Amniotic stem cell (primary cell): ENCODE measurements at places on chromosomes 3 and 15.

DNA sequence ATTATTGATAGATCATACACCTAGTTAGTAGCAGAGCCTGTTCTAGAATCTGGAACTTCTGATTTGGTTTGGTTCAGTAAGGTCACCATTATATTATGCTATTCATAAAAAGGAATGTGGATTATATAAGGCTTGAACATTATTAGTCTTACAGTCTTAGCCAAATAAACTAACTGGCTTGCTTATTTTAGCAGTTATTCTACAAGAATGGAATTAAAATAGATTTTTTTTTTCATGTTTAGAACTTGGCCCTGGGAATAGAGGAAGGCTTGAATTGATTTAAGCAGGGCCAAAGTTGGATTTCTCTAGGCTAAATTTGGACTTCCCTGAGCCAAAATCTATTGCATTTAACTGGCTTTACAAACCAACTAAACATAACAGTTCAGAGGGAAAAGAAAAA is 24.4 kb downstream of the DTWD1 start:
- no peak for DNase-seq

DNA sequence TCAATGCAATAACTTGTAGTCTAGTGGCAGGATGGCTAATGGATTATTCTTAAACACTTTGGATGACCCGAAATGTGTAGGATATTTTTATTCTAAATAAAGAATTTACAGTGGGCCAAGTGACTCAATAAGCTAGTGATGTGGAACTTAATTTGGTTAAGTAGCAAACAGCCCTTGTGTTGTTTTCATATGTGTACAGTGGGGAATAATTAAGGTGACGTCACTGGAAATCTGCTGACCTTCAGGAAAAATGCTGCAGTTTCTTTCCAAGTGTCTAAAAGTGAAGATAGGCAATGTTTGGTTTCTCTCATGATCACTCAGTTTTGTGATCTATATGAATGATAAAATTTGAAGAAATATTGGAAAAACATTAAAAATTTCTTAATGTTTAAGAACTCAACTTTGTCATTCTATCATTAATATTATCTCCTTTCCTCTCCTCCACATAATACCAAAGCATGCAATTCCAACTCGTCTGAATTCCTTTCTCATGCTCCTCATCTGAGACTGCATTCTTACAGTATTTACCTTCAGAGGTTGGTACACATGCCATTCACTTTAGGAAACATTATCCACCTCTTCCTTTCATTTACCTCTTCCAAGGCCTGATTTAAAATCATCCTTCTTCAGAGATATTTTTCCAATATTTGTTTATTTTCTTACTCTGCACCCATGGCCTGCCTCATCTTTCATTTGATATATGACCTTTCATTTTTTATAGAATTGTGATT is 414.6 kb upstream of the ARPP21 start:
- no peak for DNase-seq

- DNase-seq: no peak
These were observed 21.8 kb upstream of the BDH1 start for GRCh38 chr3:197577366-197578074.

DNA sequence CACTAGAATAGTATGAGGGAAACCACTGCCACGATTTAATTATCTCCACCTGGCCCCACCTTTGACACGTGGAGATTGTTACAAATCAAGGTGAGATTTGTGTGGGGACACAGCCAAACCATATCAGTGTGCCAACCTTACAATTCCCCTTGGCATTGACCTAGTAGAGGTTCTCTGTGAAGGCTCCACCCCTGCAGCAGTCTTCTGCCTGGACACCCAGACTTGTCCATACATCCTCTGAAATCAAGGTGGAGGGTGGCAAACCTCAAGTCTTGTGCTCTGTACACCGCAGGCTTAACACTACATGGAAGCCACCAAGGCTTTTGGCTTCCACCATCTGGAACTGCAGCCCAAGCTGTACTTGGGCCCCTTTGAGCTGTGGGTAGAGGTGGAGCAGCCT is 8.8 kb upstream of the IQGAP1 start:
- no peak for DNase-seq

GRCh38 chr15:90291679-90292356 is 26.3 kb downstream of the NGRN start:
- no peak for DNase-seq

- DNase-seq: no peak
These were observed 57.5 kb upstream of the GCNT3 start for GRCh38 chr15:59553879-59554735.

GRCh38 chr15:47812470-47812999 is 95.2 kb downstream of the SEMA6D start:
- no peak for DNase-seq

- no peak for DNase-seq
These were observed at the start of gene SCN5A for GRCh38 chr3:38649500-38650247. SCN5A (minus strand) TSS chr3:38649687; CDS start chr3:38633307, 16,380 bp downstream.

DNA sequence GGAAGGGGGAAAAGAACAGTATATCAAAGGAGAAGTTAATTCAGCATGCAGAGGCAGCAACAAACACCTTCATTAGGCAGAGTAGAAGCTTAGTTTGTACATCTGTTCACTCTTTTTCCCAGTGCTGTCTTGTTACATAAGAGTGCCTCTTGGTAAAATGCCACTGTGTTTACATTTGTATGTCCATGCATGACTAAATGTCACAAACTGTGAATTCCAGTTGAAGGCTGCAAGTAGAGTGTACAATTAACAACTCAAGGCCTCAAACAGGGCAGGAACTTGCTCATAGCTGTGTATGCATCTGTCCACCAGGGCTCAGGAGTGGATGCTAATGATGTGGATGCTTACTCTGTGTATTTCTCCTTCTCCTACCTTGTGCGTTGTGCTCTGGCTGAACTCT is 214.2 kb upstream of the TPM1 start:
- DNase-seq: no peak

DNA sequence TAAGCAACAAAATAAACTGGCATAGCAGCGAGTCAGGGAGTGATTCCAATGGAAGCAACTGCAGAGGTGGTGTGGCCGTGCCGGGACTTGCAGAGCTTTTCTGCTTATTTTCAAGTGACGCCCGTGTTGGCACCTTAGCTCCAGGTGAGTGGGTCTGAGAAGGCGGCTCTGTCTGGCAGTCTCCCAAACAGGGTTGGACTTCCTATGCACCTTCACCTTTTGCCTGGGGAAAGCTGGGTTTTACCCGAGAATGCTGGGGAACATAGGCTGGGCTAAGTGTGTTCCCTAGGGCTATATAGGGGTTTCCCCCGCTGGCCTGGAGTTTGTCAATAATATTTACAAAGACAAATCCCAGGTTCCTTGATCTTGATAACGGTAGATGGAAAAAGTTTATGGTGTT is 179.9 kb upstream of the TBL1XR1 start:
- DNase-seq: no peak

DNA sequence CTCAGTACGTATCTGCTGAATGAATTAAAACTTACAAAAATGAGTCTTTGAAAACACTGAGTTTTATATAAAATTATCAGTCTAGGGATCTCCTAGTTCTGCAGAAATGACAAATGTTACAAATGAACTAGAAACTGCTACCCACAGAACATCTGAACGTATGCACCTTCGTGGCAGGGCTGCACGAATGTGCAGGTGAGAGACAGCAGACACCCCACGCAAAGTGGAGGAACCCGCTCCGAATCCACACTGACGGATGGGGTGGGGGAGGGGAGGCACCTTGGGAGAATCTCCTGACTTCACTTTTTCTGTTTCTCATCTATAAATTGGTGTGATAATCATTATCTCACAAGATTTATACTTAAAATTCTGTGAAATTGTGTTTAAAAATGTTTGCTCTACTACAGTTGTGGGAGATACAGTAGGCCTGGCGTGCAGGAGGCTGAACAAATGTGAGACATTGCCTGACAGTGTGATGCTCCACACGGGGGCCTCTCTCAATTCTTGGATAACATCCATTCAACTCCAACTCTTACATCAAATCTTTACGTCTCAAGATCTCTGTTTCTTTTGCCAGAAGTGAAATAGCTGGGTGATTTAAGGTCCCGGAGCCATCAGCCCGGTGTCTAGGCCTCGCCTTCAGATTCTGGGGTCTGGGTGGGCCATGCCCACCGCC is 86.9 kb downstream of the ATP10A start:
- DNase-seq: no peak

GRCh38 chr15:90025489-90026033 is 24.4 kb downstream of the ZNF710 start:
- DNase-seq: no peak

DNA sequence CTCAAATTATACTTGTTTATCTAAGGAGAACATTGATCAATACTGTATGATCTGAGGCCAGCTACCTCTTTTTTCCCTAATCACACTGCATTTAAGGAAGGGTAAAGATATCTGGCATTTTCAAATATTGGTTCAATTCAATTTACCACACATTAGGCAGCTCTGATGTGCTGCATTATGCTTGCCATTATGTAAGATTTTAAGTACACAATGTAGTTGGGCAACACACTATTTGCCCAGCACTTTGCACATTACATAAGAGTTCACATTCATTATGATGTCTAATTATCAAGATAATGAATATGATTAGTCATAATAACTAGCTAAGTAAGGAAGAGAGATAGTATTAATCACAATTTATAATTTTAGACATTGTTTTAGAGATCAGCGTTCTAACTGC is 196.3 kb downstream of the BCHE start:
- DNase-seq: no peak

DNA sequence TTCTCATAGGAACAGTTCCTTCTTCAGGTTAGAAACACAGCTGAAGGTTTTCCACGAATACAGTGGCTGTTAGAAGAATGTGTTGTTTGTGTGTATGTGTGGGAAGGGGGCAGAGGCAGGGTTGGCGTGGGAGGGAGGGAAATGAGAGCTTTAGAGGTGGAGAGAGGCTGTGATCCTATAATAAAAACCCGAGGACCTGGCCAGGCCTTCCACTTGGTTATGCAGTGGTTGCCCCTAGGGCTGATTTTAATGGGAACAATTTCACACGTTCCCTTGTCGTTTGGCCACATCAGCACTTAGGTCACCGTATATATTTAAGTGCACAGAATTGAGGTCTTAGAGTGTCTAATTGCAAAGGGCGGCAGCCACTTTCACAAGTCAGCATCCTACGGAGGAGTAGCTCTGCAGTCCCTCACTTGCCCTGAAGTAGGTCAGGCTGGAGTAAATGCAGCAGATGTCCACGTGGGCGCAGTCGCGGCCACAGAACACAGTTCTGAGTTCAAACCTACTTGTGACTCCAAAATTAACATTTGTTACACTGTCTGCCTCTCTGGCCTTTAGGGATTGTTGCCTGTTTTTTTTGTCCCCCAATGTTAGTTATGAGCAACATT is 85.6 kb downstream of the PDCD6IP start:
- no peak for DNase-seq

GRCh38 chr3:71064291-71064955 is 519.1 kb downstream of the FOXP1 start:
- DNase-seq: no peak

- no peak for DNase-seq
These were observed 1036.5 kb downstream of the SQOR start for GRCh38 chr15:46671336-46671735.

- no peak for DNase-seq
These were observed 31.5 kb downstream of the FBLN2 start for GRCh38 chr3:13580256-13581023.

GRCh38 chr3:87900061-87900460 is 158.7 kb downstream of the CGGBP1 start:
- DNase-seq: no peak

DNA sequence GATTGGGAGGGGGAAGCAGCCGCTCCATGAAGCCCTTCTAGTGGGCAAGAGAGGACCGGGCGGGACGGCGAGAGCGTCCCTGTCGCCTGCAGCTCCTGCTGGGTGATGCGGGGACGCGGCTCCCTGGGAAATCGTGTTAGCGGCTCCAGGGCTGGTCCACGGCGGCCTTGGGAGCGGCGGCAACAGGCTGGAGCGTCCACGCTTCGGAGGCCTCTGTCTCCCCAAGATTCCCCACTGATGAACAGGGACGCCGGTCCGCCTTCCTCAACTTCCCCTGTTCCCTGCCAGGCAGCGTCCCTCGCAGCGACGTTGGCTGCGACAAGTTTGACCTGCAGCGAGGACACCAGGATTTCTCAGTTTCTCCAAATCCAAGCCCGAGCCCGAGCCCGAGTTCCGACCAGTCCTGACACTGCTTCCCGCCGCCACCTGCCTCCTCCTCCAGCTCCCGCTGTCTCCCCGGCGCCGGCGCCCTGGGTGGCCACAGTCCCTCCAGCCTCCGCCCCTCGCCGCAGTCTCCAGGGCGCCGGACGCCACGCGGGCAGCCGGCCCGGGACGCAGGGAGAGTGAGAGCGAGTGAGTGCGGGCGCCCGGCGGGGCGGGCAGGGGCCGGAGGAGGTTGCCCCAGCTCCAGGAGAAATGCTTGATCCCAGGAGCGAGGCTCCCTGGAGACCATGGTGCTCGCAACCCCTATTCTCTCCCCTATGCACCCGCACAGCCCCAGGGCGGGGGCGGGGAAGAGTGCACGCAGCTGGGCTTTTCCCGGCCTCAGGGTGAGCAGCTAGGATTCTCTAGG is 78.1 kb upstream of the RNF7 start:
- DNase-seq: no peak

GRCh38 chr3:15221574-15222217 is 15.7 kb downstream of the CAPN7 start:
- no peak for DNase-seq

DNA sequence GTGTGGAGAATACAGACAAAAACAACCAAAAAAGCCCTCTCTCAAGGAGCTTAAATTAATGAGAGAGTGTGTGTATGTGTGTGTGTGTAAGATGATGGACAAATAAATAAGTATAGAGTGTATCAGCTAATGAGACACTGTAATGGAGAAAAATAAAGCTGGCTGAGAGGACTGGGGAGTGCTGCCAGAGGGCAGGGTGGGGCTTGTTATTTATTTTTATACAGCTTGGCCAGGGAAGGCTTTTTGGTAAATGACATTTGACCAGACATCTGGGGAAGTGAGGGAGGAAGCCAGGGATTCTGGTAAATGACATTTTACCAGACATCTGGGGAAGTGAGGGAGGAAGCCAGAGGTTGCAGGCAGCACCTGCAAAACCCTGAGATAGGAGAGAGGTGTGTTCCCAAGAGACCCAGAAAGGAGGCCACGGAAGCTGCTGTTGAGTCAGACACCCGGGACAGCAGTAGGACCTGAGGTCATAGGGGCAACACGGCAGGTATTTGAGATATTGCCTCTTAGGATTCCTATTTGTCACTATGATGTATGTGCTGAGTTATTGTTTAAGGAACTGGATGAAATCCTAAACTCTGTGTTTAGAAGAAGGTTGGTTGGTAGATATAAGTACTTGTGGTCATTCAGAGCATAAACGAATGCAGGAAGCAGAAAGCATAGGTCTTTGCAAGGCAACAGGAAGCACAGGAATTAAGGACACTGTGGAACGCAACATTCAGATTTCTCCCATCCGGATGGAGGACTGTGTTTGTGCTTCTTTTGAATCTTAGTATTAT is 2.7 kb downstream of the SV2B start:
- no peak for DNase-seq

GRCh38 chr3:44525060-44525459 is 29.9 kb upstream of the ZKSCAN7 start:
- no peak for DNase-seq
